Fibroblast of pulmonary artery (primary cell): ENCODE measurements at places on chromosomes 12 and 14.

DNA sequence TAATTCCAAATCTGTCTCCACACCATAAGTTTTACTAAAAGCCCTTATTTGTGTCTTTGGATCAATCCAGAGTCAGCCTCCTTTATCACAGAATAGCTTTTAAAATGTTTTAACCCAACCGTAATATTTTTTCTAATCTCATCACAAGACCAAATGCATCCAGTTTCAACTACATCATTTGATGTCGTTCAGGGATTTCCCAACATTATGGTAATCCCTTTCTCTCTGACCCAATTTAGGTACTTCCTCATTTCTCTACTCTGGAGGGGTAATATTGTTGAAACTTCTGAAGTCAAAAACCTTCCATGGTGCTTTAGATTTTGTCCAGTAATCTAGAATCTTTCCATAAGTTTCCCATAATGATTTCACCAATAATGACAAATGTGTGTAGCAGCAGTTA is 596.8 kb downstream of the SOX5 start:
- no peak for DNase-seq

GRCh38 chr14:77849711-77850110 is 49.8 kb downstream of the ADCK1 start:
- no peak for DNase-seq

DNA sequence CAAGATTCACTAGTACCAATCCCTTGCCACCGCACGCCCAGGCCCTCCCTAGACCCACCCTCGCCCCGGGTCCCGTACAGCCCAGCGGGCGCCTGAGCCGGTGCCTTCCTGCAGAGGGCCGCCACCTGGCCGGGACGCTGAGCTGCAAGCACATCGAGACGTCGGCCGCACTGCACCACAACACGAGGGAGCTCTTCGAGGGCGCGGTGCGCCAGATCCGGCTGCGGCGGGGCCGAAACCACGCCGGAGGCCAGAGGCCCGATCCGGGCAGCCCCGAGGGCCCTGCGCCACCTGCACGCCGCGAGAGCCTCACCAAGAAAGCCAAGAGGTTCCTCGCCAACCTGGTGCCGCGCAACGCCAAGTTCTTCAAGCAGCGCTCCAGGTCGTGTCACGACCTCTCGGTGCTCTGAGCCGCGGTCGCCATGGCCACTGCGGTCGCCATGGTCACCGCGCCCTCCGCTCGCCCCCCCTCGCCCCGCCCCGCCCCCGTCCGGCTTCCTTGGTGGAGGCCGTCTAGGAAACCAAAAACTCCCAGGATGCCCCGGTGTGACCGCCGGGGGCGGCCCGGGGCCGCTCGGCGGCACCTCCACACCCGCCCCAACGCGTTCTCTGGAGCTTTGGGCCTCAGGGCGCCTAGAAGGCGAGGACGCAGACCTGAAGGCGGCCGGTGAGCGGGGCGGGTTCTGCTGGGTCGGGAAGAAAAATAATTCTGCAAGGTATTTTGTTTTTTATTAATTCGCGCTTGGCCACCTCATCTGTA is 3.7 kb downstream of the REM2 start:
- DNase-seq: peak; percentile 54

- DNase-seq: no peak
Measured at GRCh38 chr12:29103539-29103974, 45.5 kb upstream of the FAR2 start.

DNA sequence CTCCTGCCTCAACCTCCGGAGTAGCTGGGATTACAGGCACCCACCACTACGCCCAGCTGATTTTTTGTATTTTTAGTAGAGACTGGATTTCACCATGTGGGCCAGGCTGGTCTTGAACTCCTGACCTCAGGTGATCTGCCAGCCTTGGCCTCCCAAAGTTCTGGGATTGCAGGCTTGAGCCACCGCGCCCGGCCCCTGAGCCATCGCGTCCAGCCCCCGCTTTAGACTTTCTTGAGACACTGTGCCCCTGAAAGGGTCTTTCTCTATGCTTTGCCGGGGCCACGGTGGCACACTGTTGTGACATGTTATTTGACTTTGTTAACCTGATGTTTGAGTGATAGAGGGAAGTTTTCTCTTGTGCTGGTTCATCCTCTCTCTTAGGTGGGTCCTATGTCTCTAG is 186.4 kb downstream of the BTG1 start:
- no peak for DNase-seq

- peak; percentile 71 for DNase-seq
Measured at GRCh38 chr14:60565211-60565610, 56.3 kb downstream of the SIX6 start.

- no peak for DNase-seq
Measured at GRCh38 chr12:93081810-93082165, 152.7 kb upstream of the EEA1 start.

- DNase-seq: no peak
Measured at GRCh38 chr14:93989939-93990338, 7.2 kb upstream of the CCDC197 start.

GRCh38 chr14:40368314-40368713 is 936.1 kb upstream of the FBXO33 start:
- DNase-seq: no peak

DNA sequence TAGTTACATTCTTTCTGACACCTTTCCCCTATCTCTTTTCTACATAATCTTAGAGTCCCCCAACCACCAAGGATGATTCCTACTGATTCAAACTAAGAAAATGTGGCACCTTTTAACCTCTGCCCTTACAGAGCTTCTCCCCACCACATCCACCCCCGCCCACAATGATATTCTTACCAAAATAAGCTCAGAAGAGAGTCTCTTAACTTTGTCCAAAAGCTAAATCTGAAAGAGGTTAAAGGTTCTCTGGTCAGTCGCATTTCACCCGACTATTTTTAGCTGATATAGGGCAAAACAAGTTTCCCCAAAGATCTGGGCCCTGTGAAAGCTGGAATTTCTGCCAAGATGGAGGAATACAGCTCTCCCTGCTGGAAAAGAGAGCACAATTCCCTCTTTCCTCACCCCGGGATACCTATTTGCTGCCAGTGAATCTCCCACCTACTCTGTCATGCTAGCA is 128.6 kb downstream of the ZFP36L1 start:
- DNase-seq: no peak

DNA sequence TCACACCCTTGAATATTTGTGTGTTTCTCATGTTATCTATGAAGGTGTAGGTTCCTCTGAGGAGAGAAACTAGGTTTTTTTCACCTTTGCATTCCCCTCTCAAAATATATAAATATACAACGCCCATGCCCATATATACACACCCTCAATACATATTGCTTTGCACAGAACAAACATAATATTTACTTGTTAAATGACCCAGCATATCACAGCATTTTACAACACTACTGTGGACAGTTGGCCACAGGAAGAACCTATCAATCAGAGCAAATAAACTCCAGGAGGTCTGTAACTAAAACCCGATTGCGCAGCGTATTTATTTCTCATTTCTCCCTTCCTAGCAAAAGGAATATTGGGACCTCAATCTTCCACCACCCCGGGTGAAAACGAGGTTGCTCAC is 196.0 kb downstream of the SLC5A8 start:
- no peak for DNase-seq

- DNase-seq: no peak
Measured at GRCh38 chr14:52175982-52176502, 91.5 kb upstream of the PTGDR start.

DNA sequence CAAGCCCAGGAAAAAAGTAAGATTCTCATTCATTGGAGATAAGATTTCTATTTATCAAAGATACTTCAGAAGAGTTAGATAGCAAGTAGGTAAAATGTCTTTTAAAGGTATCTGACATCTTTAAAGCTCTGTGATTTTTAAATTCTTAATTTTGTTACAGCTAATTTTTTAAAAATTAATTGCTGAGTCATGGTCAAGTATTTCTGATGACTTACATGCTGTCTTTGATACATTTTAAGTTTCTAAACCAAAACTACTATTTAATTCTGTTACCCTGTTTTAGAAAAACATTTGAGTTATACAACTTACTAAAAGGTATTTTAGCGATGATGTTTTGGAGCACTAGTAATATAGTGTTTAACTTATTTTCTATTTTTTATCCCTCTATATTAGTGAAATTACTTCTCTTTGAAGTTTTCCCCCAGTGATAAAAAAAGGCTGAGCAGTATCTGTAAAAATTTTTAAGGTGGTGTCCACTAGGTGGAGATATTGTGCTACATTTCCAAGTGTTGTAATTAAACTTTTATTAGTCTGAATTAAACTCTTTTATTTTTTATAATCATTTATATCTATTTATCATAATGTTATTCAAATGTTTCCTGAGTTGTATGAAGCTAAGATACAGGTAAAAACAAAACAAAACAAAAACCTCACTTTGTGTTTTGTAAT is 11.5 kb downstream of the ALG10 start:
- DNase-seq: peak; percentile 53

DNA sequence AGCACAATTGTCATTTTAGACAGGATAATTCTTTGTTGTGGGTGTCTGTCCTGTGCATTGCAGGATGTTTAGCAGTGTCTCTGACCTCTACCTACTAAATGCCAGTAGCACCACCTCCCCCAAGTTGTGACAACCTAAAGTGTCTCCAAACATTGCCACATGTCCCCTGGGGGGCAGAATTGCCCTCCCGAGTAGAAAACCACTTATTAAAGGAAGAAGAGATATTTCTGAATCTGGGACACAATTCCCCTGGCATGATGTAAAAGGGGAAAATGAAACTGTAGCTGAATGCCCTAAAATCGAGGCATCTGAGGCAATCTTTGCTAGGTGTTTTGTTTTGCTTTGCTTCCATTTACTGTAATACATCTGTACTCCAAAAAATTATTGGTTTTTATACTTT is 116.8 kb upstream of the NAP1L1 start:
- DNase-seq: no peak

GRCh38 chr14:56088941-56089340 is 29.3 kb upstream of the PELI2 start:
- DNase-seq: no peak

GRCh38 chr14:38737686-38738407 is 365.2 kb downstream of the SEC23A start:
- no peak for DNase-seq

DNA sequence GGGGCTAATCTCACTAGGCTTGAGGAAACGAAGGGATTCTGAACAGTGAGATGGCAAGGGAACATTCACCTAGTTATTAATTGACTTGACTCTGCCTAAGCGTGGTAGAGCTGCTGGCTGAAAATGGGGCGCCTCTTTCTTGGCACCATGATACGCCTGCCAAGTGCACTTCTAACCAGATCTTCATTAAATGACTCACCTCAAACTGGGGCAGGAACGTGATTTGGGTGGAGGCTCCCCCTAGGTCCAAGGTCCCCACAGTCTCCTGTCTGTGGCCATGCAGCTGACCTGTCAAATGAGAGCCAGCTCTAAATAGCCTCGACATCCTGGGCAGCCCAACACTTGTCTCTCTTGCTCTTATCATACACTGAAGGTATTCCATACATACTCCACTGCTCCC is 26.0 kb downstream of the COQ6 start:
- DNase-seq: no peak

DNA sequence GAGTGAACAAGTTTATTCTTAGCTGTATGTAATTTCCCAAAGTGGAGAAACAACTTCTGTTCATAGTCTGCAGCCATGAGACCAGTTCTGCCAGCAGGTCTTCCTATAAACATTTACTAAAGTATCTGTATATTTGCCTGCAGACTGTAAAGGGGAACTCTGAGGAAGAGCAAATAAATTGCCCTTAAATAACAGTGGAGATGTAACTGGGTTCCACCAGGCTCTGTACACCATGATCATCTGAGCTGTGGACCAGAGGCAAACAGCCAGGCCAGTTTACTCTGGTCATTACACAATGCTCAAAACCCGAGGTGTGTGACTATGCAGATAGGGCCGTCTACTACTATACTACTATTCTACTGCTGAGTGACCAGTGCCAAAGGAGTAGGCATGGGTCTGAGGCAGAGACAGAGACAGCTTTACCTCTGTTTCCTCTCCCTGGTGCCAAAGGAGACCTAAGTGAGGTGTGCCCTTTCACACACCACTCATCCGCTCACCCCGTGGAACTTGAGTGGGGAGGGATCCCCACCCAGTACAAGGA is 21.1 kb upstream of the CERS5 start:
- peak; percentile 61 for DNase-seq

DNA sequence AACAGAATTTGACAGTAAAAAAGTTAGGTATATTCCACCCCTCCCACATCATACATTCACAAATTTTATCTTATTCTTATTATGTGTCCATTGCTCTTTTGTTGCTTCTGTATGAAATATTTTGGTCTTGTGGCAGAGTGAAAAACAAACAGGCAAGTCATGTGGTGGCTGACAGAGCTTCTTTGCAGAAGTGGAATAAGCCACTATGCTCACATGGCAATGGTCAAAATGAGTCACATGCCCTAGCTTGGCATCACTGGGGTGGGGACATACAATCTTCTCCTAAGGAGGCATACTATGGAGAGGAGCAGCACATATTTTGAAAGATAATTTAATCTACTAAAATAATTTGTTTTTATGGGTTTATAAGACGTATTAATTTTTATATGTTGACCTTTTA is 27.7 kb upstream of the CMA1 start:
- DNase-seq: no peak

DNA sequence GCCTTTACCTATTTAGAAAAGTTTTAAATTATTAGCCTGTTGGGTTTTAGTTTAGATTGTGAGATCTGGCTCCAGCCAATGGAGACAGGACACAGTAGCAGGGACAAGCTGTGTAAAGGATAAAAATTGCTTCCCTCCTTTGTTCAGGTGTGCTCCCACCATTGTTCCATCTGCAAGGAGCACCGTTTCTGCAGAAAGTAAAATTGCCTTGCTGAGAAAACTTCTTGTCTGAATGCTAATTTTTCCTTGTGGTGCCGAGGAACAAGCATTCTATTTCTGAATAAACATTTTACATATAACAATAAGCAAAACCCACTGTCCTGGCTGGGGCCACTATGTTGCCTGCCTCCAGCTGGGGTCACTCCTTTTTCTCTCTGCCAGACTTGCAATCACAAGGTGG is 72.7 kb upstream of the ZFP36L1 start:
- no peak for DNase-seq

DNA sequence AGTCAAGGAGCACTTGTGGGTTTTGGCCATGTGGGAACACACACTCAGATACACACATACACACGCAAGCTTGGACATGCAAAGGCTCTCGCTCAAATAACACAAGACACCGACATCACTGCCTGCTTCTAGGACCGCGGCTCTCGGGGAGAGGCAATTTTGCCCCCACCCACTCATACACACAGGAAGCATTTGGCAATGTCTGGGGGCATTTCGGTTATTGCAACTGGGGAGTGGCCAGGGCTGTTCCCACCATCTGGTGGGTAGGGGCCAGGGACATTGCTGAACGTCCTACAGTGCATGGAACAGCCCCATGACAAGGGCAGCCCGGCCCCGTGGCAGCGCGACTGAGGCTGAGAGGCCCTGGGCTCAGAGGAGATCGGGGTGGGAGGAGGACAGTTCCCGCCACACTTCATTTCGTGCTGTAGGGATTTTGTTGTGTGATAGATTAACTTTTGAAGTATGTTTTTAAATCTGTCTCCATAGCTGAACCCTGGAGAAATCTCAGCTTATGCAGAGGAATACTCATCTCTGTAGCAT is 35.6 kb downstream of the RIMBP2 start:
- DNase-seq: no peak
